ENCODE measurements at places on chromosomes 2 and 18. TPM values are rescaled to one million over a fixed set of nuclear protein-coding genes. Genes with fewer than 3 reads are reported as not detected.

The ABCA12 gene
- polyA plus RNA-seq, result not detected

The IL36A gene
- not detected for polyA plus RNA-seq

The CCDC148 gene
- polyA plus RNA-seq, result 0.64 TPM

The GBX2 gene
- not detected for polyA plus RNA-seq

The CRIM1 gene
- 7.6 TPM for polyA plus RNA-seq

All from adrenal gland (tissue), 19 donors.